ENCODE measurements at places on chromosomes 4 and X. TPM values are rescaled to one million over a fixed set of nuclear protein-coding genes. Genes with fewer than 3 reads are reported as not detected.

Gene DDX60
- total RNA-seq, result 5.5 TPM

DNA sequence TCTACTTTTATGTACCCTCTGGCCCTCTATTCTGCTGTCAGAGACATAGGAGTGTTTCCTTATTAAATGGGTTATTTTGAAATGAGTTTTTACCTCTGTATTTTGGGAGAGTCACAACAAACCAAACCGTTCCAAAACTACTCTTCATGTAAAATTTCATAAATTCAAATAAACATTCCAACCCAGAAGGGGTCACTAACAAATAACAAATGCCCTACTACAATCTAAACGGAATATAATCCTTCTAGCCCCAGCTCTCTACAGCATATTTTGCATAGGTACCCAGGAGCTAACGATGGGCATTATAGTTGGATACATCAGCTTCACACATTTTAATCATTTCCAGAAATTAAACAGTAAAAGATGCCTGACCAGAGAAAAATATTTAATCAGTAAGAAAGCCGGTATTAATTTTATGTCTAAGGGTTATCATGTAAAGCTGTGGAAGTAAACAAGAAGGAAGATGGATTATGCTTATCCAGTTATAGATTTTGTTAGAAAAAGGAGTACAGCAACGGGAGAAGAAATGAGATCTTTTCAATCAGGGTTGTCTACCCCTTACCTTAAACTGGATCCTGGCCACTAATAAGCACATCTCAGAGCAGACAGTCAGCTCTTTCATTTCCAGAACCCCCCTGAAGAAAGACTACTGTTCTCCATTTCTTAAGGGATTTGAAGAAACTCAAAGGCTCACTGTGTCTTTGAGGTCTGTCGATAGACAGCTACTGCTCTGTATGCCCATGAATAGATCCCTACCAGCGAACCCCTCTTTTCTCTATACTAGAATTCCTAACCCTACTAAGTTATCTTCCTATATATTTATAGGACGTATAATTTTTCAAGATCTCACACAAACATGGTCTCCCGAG, 1.2 kb downstream of the UGDH start:
- DNase-seq, result peak; percentile 81

GRCh38 chr4:164239433-164239832, 514.5 kb upstream of the SMIM31 start:
- DNase-seq, result no peak

DNA sequence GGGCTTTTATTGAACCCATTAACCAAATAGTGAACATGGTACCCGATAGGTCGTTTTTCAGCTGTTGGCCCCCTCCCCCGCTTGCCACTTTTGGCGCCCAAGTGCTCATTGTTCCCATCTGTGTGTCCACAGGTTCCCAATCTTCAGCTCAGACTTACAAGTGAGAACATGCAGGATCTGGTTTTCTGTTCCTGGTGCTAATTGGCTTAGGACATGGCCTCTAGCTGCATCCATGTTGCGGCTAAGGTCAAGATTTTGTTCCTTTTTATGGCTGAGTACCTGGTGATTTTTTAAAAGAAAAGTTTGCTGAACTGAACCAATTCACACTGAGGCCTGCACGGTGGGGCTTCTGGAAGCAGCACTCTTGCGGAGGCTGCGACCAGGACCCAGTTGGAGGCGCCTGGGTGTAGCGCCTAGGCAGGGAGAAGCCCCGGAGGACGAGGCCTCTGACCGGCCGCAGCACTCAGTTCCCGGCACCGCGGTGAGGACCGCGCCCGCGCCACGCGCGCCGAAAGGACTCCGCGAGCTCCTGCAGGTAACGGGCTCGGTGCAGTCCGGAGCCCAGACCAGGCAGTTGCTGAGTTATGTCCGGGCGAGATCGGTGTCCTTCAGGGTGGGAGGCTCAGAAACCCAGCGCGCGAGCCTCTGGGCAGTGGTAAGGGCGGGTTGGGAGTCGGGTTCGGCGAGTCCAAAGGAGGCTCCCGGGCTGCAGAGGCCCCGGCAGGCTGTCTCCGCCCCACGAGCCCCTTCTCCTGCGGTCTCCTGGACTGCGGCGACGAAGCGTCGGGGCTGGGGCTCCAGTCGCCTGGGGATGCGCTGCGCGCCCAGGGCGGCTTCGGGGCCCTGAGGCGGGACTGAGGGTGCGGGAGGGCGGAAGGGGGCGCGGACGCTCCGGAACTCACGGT, 15.8 kb upstream of the SLC25A4 start:
- DNase-seq, result no peak

- DNase-seq, result peak; percentile 6
Observed at GRCh38 chrX:1749499-1749898, 134.6 kb downstream of the ASMT start.

DNA sequence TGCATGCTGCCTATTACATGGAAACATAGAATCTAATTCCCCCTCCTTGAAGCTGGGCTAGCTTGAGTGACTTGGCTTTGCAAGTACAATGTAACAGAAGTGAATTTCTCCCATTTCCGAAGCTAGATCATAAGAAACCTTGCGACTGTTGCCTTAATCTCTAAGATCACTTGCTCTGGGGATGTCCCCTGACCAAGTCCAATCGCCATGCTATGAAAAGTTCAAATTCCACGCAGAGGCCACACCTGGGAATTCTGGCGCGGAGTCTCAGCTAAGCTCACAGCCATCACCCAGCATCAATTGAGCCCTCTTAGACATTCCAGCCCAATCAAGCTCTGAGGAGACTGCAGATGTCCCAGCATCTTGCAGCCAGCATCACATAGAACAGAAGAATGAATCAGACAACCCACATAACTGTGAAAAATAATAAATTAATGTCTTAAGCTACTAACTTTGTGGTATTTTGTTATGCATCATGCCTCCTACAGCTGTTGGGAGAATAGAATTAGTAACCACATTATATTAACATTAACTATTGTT, 27.0 kb downstream of the GPM6A start:
- DNase-seq, result no peak

- no peak for DNase-seq
Observed at GRCh38 chr4:102259081-102259480, 86.2 kb downstream of the SLC39A8 start.

GRCh38 chr4:38382520-38382919, 281.5 kb upstream of the KLF3 start:
- DNase-seq, result no peak
